Body of pancreas (tissue), 4 donors: ENCODE measurements at places on chromosomes 3 and 15. TPM values are rescaled to one million over a fixed set of nuclear protein-coding genes. Genes with fewer than 3 reads are reported as not detected.

DNA sequence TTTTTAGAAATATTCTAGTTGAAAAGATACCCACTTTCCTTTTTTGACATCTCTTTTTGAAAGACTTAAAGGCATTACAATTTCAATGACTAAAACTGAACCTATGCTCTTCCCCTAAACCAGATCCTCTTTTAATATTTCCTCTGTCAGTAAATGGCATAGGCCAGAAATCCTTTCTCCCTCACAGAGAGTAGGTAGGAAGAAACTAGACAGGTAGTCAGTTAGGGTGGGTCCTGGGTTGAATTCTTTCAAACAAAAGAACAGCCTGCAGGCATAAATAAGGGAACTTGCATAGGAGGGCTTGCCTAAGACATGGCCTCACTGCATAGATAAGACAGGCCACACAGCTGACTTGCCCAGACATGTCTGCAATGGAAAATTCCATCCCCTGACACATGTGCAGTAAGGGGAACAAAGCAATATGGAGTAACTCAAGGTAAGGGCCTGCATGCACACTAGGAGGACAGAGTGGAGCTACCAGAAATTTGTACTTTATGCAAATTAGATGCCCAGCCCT is 23.1 kb downstream of the PLSCR5 start:
- H3K36me3 ChIP-seq, result no peaks in the 10 kb centered on the region
- H3K27ac ChIP-seq, result no peak overlapping the region
- H3K27me3 ChIP-seq, result no peaks in the 10 kb centered on the region
- no peak for DNase-seq
- H3K4me1 ChIP-seq, result peaks cover 4% of the 10 kb centered on the region
- no peak overlapping the region for H3K4me3 ChIP-seq

GRCh38 chr3:50382722-50383121 is 23.4 kb upstream of the TMEM115 start:
- H3K36me3 ChIP-seq, result no peaks in the 10 kb centered on the region
- H3K27me3 ChIP-seq, result no peaks in the 10 kb centered on the region
- H3K4me1 ChIP-seq, result no peaks in the 10 kb centered on the region
- no peak overlapping the region for H3K27ac ChIP-seq
- H3K4me3 ChIP-seq, result no peak overlapping the region

DNA sequence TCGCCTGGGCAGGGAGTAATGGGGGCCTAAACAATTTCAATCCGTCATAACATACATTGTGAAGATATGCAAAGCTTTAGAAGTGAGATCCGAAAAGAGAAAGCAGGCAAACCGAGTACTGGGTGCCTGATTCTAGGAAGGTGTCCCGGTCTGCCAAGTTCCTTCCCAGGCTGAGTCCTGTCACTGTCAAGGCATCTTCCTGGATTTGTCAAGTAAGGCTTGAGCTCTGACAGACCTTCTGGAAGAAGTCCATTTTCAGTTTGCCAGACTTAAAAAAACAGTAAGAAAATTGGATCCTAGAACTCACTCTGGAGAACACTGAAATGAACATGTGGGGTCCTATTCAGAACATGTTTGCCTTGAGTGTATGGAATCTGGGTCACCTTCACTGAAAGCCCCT is 253.9 kb downstream of the RORA start:
- H3K27me3 ChIP-seq, result no peaks in the 10 kb centered on the region
- H3K27ac ChIP-seq, result no peak overlapping the region
- no peak overlapping the region for H3K4me3 ChIP-seq
- no peaks in the 10 kb centered on the region for H3K4me1 ChIP-seq

DNA sequence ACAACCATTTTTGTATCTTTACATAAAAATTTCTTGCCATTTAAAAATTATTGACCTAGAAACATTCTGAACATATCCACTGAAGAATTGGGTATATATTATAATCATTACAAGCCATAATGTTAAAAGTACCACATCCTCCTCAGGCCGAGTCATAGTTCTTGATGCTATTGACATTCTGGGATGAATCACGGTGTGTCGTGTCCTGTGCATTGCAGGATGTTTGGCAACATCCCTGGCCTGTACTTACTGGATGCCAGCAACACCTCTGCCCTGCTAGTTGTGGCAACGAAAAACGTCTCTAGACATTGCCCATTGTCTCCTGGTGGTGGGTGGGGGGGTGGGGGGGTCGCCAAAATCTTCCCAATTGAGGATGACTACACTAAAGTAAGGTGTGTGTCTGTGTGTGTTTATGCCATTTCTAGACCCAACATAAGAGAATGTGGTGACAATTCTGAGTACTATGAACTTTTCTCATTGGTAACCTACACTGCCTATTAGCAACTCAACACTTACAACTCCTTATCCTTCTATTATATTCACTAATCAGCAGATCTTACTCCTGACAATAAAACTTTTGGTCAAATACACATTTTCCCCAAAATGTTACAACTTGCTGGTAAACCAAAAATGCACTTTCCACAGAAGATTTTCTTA is 471.6 kb downstream of the FOXP1 start:
- peaks cover 34% of the 10 kb centered on the region for H3K4me1 ChIP-seq
- DNase-seq, result no peak
- peaks cover 2% of the 10 kb centered on the region for H3K36me3 ChIP-seq
- H3K27me3 ChIP-seq, result no peaks in the 10 kb centered on the region
- H3K27ac ChIP-seq, result no peak overlapping the region
- H3K4me3 ChIP-seq, result no peak overlapping the region

DNA sequence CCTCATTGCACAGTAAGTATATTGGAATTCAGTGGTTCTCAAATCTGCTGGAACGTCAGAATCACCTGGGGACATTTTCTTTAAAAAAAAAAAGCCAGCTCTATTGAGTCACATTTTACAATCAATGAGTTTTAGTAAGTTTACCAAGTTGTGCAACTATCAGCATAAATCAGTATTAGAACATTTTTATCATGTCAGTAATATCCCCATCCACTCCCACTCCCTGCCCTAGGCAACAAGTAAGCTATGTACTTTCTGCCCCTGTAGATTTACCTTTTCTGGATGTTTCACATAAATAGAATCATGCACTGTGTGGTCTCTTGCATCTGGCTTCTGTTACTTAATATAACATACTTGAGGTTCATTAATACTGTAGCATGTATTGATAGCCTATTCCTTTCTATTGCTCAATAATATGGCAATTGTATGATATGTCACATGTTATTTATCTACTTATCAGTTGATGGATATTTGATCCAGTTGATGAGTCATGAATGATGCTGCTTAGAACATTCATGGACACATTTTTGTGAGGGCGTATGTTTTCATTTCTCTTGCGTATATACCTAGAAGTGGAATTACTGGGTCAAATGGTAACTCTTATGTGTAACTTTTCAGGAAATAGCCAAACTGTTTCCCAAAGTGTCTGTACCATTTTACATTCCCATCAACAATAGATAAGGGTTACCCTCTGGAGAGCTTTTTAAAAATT is 180.5 kb downstream of the THSD4 start:
- no peak for DNase-seq
- H3K27ac ChIP-seq, result no peak overlapping the region
- peaks cover 6% of the 10 kb centered on the region for H3K4me1 ChIP-seq
- H3K36me3 ChIP-seq, result no peaks in the 10 kb centered on the region

DNA sequence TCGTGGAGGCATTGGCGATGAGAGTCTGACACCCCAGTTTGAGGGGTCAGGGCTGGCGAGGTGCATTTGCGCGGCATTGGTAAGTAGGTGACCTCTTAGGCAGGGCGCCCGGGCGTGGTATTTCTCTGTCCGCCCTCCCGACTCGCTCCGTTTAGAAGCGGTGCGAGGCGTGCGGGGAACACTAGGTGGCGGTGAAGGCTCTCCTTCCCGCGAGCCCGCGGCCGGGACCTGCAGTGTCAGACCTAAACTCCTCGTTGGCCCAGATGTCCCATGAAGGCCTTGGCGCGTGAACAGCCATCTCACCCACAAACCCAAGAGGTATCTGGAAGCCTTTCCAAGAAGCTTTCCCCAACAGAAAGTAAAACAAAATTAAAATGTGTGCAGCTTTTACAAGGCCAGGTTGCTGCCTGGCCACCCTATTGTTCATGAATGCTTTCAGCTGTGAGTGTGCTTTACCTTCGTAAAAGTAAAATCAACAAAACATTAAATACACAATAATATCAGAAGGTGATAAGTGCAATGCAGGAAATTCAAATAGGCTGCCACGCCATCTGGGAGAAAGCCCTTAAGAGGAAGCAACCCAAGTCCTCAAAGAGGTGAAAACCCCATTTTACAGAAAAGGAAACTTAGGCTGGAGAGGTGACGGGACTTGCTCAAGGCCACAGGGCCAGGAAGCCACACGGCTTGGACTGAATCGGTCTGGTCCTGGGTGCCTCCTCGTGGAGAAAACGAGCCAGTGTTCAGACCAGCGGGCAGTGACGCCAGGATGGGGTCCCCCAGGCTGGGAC is 120.3 kb downstream of the ETFA start:
- H3K36me3 ChIP-seq, result no peaks in the 10 kb centered on the region
- no peaks in the 10 kb centered on the region for H3K27me3 ChIP-seq
- peak overlapping the region; percentile 20 for H3K27ac ChIP-seq
- no peak overlapping the region for H3K4me3 ChIP-seq
- DNase-seq, result peak; percentile 85

GRCh38 chr3:173993299-173993698 is 595.8 kb downstream of the NLGN1 start:
- no peaks in the 10 kb centered on the region for H3K27me3 ChIP-seq
- H3K36me3 ChIP-seq, result no peaks in the 10 kb centered on the region
- H3K27ac ChIP-seq, result no peak overlapping the region
- H3K4me3 ChIP-seq, result no peak overlapping the region
- no peak for DNase-seq

GRCh38 chr15:67048281-67049279 is 16.8 kb upstream of the SMAD3 start:
- peaks cover 76% of the 10 kb centered on the region for H3K4me1 ChIP-seq
- H3K36me3 ChIP-seq, result no peaks in the 10 kb centered on the region
- H3K27ac ChIP-seq, result peak overlapping the region; percentile 98

DNA sequence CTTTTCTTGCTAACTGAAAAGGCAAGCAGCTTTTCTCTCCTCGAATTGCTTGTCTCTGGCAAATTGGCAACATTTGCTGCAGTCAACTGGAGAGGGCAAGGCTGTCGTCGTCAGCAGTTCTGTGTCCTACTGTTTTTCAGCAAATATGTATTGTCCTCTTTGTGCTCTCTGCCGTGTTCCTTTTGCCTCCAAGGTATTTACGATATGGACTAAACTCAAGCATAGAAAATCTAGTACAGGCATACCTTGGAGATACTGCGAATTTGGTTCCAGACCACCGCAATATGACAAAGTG is 558 bp upstream of the SLC30A4 start:
- peaks cover 18% of the 10 kb centered on the region for H3K4me1 ChIP-seq
- H3K27ac ChIP-seq, result peak overlapping the region; percentile 78
- H3K36me3 ChIP-seq, result no peaks in the 10 kb centered on the region
- no peaks in the 10 kb centered on the region for H3K27me3 ChIP-seq
- no peak for DNase-seq

- H3K4me1 ChIP-seq, result no peaks in the 10 kb centered on the region
- DNase-seq, result no peak
- no peak overlapping the region for H3K4me3 ChIP-seq
- no peaks in the 10 kb centered on the region for H3K36me3 ChIP-seq
Observed at GRCh38 chr3:77887611-77888010, 847.7 kb downstream of the ROBO2 start.

ALG1L2 gene
- total RNA-seq, result not detected

PLSCR2 gene
- not detected for total RNA-seq

IL20RB gene
- total RNA-seq, result 0.52 TPM

CGNL1 gene
- 24.7 TPM for total RNA-seq

CLRN1 gene
- not detected for total RNA-seq
